ELF-1 (cell line): ENCODE measurements at places on chromosomes 16 and 17.

DNA sequence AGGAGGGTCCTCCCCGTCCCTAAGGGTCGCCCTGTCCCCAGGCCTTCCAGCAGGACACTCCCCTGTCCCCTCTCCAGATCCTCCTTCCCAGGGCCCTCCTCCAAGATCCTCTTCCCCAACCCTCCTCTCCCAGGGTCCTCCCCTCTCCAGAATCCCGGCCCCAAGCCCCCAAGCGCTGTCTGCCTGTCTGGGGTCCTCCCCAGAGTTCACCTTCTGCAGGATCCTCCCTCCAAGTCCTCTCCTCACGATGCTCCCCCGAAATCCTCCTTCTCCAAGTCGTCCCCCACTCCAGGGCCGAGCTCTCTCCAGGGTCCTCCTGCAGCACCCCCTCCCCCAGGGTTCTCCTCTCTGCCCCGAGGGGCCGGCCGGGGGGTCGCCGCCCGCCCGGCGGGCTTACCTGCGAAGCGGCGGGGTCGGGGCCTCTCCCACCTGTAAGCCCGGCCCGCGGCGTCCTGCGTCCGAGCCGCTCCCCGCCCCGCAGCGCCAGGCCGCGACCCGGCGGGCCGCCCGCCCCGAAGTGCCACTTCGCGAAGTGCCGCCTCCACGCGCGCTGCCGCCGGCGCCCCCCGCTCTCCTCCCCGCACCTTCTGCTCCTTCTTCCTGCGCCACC lies 678 bp upstream of the BAIAP2 start:
- DNase-seq = no peak

DNA sequence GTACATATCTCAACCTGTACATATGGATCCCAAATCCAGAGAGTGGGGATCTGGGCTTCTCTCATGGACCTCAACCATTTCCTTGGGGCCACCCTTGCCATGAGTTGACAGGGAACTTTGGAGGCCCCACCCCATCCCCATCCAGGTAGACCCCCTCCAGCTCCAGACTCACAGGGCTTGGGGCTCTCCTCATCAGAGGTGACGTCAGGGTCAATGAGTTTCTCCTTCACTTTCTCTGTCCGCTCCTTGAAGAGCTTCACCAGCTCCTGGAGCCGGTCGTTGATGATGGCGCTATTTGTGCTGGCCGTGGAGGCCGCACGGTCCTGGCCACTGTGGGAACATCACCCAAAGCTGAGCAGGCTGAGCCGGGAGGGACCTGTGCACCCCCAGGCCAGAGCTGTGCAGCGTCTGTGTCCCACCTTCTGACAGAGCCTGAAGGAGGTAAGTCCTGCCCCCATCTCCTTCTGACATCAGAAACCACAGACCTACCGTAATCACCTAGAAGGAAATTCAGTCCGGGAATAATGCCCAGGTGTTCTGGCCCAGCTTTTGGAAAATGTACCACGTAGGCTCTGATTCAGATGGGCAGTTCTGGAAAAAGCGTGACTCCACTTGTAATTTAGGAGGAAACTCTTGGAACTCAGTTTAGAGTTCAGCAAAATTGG lies 50.6 kb downstream of the CNGB1 start:
- DNase-seq = no peak

DNA sequence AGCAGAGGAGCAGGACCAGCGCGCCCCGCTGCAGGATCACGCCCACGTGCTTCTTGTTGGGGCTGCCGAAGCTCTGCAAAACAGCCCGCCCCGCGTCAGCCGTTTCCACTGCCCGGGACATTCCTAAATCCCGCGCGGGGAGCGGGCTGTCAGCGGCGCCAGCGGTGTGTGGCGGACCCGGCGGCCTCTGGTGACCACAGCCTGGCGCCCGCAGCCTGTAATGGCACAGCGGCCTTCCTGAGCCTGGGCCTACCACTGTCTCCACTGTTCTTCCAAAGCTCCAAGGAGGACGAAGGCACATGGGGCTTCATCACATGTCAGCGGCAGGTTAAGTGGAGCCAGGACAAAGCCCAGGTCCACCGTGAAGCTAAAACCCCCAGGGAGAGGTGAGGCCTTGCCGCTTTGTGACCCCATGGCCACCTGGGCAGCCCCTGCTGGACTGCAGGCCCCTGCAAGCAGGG lies 2.5 kb downstream of the SLC47A2 start:
- peak; percentile 26 for DNase-seq

DNA sequence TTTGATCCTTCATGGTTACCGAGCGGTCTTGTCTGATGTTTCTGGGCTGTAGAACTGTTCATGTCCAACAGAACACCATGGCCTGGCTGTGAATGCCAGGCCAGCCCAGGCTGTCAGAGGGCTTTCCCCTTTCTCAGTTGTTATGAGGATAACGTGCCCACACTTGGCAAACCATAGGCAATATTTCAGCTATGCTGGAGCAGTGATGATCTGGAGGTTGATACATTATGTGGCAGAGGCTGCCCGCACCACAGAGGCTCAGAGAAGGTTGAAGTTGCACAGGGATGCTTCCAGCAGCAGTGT lies 92.9 kb downstream of the C16orf78 start:
- no peak for DNase-seq
